NCI-H1092 treated with DMSO at 0.1 percent for 48 hours (cell line): ENCODE measurements at places on chromosomes 4 and X.

GRCh38 chr4:121139533-121140222 lies 24.4 kb downstream of the TNIP3 start:
- no peak for DNase-seq

DNA sequence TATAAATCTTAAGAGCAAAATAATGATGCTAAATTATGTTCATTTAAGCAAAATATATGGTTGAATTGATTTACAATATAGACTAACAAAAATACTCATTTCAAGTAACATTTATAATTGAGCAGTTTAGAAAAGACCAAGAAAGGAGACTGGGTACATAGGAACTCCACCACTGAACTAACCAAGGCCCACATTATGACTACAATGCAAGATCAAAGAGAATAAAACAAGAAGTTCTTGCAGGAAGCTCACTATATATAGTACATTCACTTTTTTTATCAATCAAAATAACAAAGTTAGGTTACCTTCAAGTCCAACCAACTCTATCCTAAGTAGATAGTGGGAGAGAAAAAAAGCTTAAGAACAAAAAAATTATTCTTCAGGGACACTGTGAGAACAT lies 8.0 kb downstream of the CHIC2 start:
- DNase-seq: no peak

GRCh38 chrX:68652326-68653170 lies 5.1 kb downstream of the STARD8 start:
- DNase-seq: no peak

- DNase-seq: no peak
These were observed 8.2 kb downstream of the FAM184B start for GRCh38 chr4:17773135-17773698.

DNA sequence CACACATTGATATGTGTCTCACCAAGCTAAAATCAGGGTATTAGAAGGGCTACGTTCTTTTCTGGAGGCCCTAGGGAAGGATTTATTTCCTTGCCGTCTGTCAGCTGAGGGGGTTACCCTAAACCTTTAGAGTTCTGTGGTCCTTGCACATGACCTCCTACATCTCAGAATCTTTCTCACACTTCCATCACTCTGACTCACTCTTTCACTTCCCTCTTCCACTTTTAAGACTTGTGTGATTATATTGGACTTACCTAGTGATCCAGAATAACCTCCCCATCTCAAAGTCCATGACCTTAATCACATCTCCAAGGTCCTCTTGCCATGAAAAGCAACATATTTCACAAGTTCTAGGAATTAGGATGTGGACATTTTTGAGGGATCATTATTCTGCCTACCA lies 53.6 kb upstream of the FUNDC1 start:
- no peak for DNase-seq

- DNase-seq: no peak
These were observed 93.4 kb downstream of the SPCS3 start for GRCh38 chr4:176413171-176413570.

GRCh38 chrX:153646620-153647373 lies at the start of gene DUSP9:
Gene DUSP9 (plus strand): TSS chrX:153647203. CDS start chrX:153647954, 751 bp downstream.
- no peak for DNase-seq

DNA sequence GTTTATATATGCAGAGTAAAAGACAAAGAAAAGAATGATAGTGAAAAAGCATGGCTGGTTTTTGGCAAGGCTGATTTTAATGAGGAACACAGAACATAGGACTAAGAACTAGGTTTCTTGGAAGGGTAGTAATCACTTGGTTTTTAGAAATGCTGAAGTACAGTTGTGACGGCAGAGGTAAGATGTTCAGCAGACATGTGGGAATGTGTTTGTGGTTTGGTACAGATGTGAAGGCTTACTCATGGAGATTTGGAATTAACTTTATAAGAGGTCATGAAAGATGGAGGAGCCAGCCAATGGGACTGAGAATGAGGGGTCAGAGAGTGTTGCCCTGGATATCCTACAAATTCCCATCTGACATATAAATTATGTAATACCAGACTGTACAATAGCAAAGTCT lies 243.6 kb downstream of the NPFFR2 start:
- DNase-seq: no peak
